ENCODE measurements at places on chromosomes 1 and 21.

DNA sequence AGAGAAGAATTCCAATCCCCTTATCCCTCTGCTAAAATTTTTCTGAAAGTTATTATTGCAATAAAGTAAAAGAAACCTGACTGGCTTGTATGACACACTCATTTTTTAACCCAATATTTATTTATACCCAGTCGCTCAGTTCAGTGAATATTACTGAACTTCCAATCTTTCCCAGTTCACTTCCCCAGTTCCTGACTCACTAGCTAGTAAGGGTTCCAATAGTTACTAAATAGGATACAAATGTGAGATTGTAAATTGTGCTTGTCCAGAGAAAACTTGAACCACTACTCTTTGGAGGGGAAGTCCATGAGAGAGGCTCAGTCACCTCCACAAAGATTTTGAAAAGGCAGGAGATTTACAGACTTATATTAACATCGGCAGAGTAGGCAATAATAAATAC is 31.4 kb downstream of the PRDX6 start:
- no peak for DNase-seq

GRCh38 chr1:108190686-108191416 is 9.3 kb downstream of the SLC25A24 start:
- peak; percentile 20 for DNase-seq

GRCh38 chr1:49225464-49225863 is 448.8 kb upstream of the BEND5 start:
- DNase-seq, result no peak

DNA sequence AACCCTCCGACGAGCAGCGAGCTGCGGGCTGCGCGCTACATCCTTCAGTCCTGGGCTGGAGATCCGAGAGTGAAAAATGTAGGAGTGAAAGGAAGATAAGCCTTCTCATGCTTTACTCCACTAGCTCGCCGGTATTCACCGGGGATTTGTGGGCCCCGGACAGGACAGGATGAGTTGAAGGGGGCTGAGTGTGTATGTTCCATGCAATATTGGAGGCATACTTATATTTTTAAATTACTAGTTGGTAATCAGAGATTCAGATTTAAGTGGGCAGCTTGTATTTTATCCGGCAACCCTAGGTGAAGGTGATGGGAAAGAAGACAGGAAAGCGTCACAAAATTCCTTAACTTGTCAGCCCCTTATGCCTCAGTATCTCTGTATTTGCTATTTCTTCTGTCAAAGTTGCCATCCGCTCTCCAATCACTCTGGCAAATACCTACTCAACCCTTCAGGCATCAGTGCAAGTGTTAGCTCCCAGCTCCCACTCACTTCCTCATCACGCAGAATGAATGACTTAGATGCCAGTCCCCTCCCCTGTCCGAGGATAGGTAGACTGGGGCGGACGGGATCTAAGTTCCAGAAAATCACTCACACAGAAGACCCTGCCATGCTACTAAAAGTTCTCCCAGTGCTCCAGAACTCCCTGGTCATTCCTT is 503 bp upstream of the PIGM start:
- peak; percentile 20 for DNase-seq

DNA sequence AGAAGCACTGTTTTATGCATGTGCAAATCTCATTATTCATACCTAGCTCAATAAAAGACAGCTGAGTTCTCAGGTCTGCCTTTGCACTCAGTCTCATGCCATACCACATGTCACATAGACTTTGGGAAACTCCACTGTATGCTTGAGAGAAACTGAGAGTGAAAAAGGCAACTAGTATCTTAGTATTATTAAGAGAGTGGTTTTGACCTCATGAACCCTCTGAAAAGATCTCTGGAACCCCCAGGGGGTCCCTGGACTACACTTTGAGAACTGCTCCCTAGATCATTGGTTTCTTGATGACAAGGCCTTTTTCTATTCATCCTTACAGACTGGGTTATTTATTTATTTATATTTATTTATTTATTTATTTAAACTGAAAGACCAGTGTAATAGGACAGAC is 3.7 kb upstream of the RHEX start:
- DNase-seq, result no peak

DNA sequence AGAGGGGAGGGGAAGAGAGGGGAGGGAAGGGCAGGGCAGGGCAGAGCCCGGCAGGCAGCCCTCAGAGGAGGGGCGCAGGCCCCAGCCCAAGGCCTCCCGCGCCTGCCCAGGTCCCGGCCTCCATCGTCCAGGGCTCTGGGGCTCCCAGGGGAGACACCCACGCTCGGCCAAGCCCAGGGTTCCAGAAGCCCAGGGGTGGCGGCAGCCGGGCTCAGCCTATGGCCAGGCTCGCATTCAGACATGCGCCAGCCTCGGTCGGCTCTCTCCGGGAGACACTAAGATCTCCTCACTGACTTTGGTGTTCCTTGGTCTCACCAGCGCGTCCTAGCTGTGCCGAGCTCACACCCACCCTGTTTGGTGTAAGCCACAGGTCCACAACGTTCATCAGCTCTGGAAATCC is 7.1 kb upstream of the ANKRD65 start:
- no peak for DNase-seq

DNA sequence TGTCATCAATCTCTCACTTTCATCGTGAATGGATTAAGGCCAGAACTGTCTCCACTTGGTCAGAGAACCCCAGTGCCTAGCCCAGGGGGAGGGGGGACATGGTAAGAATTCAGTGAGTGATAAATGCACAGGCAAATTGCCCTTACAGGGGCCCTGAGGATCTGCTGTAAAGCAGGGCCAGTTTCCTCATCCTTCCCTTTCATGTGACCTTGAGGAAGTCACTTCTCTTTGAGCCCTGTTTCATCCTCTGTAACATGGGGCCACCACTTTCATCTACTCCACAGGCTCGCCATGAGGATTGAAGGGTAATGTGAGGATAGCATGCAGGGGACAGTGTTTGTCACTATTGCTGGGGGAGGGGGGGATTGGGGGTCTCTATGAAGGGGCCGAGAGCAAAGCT is 28.1 kb upstream of the C1QA start:
- DNase-seq, result no peak

GRCh38 chr1:89125913-89126580 is at the start of gene GBP2:
Gene GBP2 (minus strand): TSS chr1:89126114. CDS start chr1:89121966, 4,148 bp downstream.
- DNase-seq, result no peak

DNA sequence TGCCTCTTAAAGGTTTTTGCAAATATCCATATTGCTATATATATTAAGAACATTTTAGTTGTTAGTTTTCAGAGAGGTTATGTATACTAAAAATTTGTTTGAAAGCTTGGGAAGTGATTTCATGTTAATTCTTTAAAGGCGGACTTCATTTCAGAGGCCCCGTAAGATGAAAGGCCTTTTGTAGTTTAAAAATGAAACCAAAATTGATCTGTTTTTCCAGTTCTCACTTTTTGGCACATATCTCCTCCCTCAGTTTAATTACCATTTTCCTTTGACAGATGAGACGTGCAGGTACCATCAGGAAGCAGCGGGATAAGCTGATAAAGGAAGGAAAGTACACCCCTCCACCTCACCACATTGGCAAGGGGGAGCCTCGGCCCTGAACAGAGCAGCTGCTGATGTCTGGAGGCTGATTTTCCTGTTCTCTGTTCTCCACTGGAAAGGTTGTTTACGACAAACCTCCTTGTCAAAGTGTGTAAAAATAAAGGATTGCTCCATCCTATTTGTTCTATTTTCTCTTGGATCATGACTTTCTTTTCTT is 8.0 kb downstream of the NDUFS5 start:
- no peak for DNase-seq

DNA sequence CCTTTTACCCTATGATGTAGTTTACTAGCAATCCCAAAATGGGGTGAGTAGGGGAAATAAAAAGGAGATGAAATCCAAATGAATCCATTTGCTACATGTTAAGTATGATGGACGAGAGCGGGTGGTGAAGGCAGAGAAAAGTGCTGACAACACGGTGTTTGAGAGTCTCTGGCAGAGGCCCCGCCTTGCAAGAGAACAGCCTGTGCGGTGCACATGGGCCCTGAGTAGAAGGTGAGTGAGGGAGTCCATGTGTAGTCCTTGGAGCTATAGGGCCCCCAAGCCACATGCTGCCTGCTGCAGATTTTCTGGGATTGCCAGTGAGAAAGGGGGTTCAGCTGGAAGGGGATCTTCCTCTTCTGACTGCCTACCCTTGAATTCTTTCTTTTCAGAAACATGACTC is 177.1 kb downstream of the TNR start:
- no peak for DNase-seq

DNA sequence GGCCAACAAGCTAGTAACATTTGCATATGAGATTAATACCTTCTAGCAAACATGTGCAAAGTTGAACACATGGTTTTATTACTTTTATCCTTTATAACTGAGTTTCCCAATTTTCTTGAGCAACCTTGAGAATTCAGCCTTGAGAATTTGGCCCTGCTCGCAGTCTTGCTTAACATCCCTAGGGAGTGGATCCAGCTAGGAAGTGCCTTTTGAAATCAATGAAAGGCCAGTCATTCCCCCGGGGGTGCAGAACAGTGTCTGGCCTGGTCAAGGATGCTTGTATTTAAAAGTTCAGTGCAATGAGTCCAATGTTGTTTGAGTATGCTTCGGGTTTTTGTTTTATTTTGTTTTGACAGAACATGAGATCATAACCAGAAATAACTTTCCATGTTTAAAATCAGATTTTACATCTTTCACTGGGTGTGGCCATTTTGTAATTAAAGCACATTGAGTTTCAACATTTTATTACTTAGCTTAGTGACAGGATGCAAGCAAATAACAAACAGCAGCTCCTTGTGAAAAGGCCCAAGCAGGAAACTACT is 16.7 kb downstream of the PALMD start:
- no peak for DNase-seq

GRCh38 chr1:11893907-11894251 is 32.3 kb downstream of the KIAA2013 start:
- DNase-seq, result peak; percentile 87

DNA sequence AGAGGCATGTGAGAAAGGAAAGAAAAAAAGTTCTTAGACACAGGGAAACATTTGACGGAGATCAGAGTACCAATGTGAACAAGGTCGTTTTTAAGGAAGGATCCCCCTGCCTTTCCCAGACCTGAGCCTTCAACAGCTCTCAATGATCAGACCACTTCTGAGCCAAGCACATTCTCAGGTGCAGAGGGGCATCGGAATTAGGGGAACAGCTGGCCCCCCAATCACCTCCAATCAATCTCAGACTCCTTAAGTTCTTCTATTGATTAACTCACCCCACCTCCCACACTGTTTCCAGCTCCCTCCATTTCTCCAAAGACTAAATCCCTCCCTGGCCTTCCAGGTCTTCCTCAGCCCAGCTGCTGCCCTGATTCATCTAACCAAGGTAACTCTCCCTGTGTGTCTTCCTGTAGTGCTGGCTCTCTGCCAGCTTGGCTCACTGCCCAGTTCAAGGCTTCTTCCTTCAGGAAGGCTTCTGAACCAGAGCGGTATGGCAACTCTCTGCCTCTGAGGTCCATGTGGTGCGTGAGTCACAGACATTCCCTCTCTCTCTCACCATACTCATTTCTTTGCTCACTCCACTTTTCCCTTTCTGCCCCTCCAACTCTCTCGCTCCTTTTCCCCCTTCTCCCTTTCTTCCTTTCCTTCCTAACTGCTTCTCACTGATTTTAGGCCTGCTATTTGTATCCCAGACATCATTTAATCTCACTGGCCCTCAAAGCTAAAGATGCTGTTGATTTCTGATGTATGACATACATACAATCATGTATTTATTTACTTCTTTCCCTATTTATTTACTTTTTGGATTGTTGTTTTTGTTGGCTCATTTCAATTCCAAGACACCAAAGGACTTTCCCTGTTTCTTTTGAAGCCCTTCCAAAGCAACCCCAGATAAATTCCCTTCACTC is 18.1 kb downstream of the CFAP45 start:
- DNase-seq, result no peak

- DNase-seq, result no peak
These were observed 40.9 kb downstream of the SMYD2 start for GRCh38 chr1:214321705-214322453.

DNA sequence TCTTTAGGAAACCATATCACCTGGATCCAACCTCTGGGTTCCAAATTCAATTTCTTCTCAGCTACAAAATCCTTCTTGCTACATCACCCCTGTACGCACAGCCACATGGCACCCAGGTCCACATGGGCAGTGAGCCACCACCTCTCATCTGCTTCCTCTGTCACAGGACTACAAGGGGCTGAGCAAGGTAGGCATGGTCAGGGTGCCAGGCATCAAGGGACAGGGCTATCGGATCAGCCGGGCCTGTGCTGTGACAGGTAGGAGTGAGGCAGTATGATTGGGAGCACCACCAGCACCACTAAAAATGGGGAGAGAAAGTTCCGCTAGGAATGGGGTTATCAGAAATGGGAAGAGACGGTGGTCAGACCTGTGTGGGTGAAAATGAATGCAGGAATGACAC is 29.4 kb downstream of the S100A6 start:
- no peak for DNase-seq

DNA sequence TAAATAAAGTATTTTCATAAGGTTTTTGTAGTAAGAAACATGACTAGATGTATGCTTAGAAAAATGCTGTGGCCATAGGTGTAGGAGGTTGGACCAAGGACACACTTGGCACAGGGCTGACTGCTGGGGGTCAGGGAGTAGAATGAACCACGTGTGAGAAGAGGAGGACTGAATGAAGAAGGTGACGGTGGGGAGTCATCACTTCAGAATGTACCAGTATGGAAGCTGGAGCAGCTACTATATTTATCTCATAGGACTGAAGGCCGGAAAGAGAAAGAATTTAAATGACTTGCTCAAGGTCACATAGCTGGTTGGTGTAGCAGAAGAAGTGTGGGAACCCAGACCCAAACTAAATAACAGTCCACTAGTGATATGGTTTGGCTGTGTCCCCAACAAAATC is 79.8 kb upstream of the HAO2 start:
- DNase-seq, result no peak

- no peak for DNase-seq
These were observed 116.7 kb downstream of the SPATA46 start for GRCh38 chr1:162259894-162260455.

DNA sequence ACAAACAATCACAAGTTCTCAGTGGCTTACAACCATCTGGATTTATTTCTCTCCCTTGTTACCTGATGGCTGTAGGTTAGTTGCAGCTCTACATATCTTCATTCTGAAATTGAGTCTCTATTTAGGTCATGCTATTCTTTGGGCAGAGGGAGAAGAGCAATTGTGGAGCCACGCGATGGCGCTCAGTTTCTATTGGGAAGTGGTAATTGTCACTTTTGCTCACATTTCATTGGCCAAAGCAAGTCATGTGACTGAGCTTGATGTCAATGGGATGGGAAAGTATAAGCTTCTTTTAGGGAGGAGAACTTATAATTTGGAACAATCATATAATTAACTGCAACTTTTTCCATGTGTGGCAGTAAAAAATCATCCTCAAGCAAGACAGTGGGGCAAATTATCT is 166.5 kb downstream of the LMO4 start:
- no peak for DNase-seq

Data from germinal center (tissue), 1 donor.